ENCODE measurements at places on chromosomes 6 and 20. TPM values are rescaled to one million over a fixed set of nuclear protein-coding genes. Genes with fewer than 3 reads are reported as not detected.

Gene GLO1
- 91.2 TPM for total RNA-seq

Gene HM13
- total RNA-seq, result 76.9 TPM

Gene CDSN
- not detected for total RNA-seq

Gene SIRPB1
- 2.1 TPM for total RNA-seq

Gene GUCA1A
- total RNA-seq, result 0.46 TPM

Gene PARD6B
- 0.59 TPM for total RNA-seq

Gene TMEM74B
- not detected for total RNA-seq

Gene BPIFB4
- not detected for total RNA-seq

Gene GABRR2
- under 0.01 TPM for total RNA-seq

Gene NKX2-4
- total RNA-seq, result not detected

Gene QRSL1
- total RNA-seq, result 10.4 TPM

Gene ZNF334
- total RNA-seq, result 2.7 TPM

Gene CNR1
- total RNA-seq, result not detected

Gene CCDC170
- 0.32 TPM for total RNA-seq

Gene HUS1B
- 1.7 TPM for total RNA-seq

Gene SPEF1
- total RNA-seq, result not detected

Gene ACAT2
- total RNA-seq, result 41.0 TPM

Gene CASS4
- 0.14 TPM for total RNA-seq

Gene SCRT2
- total RNA-seq, result not detected

Gene SNAI1
- 0.30 TPM for total RNA-seq

Gene RXRB
- total RNA-seq, result 27.8 TPM

Gene DEFB124
- total RNA-seq, result not detected

Gene CSE1L
- total RNA-seq, result 113 TPM

Gene SULF2
- total RNA-seq, result 34.4 TPM

Gene PAX1
- not detected for total RNA-seq

Gene PNPLA1
- 0.05 TPM for total RNA-seq

Gene MMP24
- total RNA-seq, result 1.0 TPM

Gene COL11A2
- 0.37 TPM for total RNA-seq

Gene SAYSD1
- 5.3 TPM for total RNA-seq

Gene HMGCLL1
- not detected for total RNA-seq

Gene NRM
- total RNA-seq, result 0.59 TPM

Gene ITPR3
- 36.3 TPM for total RNA-seq

Gene MEA1
- total RNA-seq, result 48.2 TPM

Gene PNLDC1
- not detected for total RNA-seq

Gene RNF39
- not detected for total RNA-seq

Gene TXLNB
- total RNA-seq, result 0.05 TPM

Gene ZSWIM3
- 6.0 TPM for total RNA-seq

Gene CRIP3
- total RNA-seq, result not detected

Gene SLC22A16
- total RNA-seq, result not detected

Gene TBXT
- not detected for total RNA-seq

Gene MLIP
- total RNA-seq, result not detected

Gene SPAG4
- total RNA-seq, result 18.6 TPM
